ENCODE measurements at places on chromosomes 6 and 20.

- no peak for DNase-seq
Measured at GRCh38 chr6:165245701-165246100, 63.7 kb downstream of the C6orf118 start.

DNA sequence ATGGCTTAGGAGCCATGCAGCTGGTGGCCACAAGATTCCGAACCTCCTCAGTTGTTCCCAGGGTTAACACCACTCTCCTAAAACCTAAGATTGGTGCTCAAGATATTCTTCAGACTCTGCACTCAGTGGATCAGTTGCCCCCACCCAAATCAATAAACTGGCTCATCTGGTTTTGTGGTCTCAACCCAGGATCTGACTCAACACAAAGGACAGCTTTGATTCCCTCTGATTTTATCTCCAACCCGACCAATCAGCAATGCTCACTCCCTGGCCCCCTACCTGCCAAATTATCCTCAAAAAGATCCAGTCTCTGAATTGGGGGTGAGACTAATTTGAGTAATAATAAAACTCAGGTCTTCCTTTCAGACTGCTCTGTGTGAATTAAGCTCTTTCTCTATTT, 137.5 kb downstream of the EYS start:
- no peak for DNase-seq

DNA sequence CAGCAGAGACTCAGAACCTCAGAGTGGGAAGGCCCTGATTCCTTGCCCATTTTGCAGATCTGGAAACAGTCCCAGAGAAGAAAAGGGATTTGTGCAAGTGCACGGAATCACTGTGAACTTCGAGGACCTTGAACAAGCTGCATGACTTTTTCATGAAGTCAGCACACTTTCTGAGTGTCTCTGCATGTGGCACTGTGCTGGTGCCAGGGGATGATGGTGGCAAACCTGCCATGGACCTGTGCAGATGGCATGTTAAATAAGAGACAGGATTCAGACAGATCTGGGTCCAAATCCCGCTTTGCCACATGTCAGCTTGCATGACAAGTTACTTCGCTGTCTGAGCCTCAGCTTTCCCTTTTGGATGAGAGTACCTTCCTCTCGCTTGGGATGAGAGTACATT, 26.8 kb downstream of the ZNF831 start:
- no peak for DNase-seq

DNA sequence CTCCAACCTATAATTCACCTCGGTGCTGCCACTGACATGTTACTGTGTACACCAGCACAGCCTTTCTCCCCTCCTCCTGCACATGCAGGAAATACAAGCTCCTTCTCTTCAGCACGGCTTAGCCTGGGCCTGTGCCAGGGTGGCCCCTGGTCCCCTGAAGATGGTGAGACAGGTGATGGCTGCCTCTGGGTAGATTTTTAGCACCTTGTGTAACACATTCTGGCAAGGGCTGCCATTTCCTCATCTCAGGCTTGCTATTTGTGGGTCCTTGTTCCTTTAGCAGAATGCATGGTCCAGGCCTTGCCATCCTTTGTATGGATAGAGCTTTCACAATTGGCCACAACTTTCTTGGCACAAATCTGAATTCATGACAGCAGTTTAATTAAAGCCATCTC, 151.3 kb downstream of the CDC5L start:
- no peak for DNase-seq

DNA sequence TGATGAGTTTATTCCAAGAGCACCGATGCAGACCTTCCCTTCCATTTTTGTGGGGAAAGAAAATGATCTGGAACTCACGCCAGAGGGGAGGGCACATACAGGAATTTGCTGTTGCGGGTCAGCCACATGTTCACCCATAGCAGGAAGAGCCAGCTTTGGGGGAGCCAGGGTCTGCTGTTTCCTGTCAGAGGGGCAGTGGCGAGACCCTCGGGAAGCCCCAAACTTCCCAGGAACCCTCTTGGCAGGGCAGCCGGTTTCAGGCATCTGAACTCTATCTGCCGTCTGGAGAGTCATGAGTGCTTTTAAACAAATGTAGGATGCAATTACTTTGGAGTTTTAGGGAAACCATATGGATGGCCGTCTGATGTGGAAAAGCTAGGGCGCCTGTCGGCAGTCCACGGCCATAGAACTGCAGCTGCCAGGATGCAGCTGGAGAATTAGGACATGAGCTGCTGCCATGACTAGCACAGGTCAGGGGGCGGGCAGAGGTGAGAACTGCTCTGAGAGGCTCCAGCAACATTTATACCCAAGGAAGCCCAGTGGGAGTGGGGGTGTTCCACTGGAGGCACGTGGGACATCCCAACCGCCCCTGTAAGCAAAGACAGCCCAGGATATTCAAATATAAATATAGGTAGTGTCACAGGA, 14.8 kb upstream of the SERPINB9 start:
- DNase-seq, result no peak

DNA sequence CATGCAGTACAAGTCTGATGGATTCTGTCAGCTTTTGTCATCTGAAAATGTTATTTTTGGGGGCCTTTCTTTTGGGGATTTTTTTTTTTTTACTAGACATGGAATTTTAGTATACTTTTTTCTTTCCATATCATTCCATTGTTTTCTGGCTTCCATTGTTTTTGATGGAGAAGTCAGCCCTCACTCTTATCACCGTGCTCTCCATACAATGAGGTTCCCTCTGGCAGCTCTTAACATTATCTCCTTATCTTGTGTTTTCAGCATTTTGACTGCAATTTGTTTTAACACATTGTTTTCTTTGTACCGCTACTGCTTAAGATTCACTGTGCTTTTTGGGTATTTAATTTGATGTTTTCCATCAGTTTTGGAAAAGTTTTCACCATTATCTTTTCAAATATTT, 191.5 kb upstream of the AGPAT4 start:
- no peak for DNase-seq

- DNase-seq, result no peak
Measured at GRCh38 chr6:105991561-105992314, 94.4 kb upstream of the PRDM1 start.

GRCh38 chr6:166567107-166567506, 19.4 kb downstream of the RAMACL start:
- DNase-seq, result no peak

- no peak for DNase-seq
Measured at GRCh38 chr6:149176971-149177667, 140.4 kb upstream of the TAB2 start.

DNA sequence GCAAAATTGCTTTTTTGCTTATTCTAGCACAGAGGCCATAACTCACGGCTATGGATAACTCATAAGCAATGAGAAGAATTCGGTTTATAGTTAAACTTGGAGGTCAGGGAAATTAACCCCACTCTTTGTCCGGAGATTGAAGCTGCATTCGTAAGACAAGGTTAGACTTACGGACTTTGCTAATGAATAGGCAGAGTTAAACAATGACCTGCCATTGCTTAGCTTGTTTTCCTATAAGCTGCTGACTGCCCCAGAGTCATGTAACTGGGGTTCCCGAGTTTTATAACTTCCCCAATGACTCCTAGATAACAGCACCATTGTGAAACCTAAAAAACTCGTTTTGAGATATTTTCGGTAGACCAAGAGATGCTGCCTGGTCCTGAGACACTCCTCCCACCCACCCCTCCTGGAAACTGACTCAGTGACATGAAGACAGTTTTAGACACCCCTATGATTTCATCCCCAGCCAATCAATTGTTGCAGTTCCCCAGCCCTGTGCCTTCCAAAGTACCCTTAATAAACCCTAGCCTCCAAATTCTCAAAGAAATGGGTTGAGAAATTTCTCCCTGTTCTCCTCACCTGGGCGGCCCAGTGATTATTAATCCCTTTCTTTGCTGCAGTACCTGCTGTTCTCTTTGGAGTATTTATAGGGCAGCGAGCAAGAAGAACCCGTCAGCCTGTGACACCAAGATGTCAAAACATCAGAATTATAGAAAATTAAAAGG, 33.1 kb upstream of the MCUR1 start:
- no peak for DNase-seq

GRCh38 chr6:113672491-113673149, 184.5 kb upstream of the MARCKS start:
- DNase-seq, result peak; percentile 62

GRCh38 chr6:37809197-37809543, 10.4 kb upstream of the ZFAND3 start:
- peak; percentile 17 for DNase-seq

All from brain (organoid and tissue), 16 donors.